ENCODE measurements at places on chromosomes 11 and 22.

DNA sequence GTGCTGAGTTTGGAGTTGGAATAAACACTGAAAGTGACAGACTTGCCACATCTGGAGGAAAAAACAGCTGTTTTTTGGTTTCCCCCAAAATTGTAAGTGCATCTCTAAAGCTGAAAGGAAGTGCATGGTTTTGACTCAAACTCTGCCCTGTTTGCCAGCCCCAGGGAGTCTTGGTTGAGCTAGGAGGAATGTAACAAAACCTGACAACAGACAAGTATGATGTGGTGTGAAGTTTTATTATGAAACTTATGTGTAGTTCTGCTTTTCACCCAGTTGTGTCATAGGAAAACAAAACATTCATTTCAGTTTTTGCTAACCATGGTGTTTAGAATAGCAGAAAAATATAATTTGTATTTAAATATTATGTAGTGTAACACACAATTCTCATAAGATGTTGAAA is 31.7 kb upstream of the PDE3B start:
- no peak for DNase-seq

DNA sequence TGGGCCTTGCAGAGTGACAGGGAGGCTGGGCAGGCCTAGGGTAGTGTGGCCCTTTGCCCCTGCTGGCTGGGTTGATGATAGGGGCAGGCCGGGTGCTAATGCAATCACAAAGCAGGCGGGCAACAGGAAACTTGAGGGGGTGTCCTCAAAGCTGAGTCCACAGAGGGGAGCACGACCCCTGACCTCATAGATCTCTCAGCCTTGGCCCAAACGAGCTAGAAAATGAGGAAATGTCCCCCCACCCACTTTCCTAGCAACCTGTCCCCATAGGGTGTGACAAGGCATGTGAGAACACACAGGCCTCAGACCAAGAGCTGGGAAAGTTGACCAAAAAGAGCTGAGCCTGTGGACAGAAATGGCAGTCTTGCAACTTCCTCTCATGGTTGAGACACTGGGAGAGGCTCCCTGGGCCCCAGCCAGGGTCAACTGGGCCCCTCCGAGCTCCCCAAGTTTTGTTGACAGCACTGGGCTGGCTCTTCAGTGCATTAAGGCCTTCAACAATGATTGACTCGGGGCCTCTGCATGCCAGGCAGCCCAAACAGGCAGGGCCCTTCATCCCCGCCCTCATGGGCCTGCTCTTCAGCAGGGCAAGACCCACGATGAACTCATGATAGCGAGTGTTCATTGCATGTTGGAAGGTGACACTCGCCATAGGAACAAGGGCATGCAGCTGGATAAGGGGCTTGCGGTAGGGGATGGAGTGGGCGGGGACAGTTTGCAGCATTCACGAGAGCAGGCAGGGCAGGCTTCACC is 9.8 kb upstream of the SPI1 start:
- no peak for DNase-seq

DNA sequence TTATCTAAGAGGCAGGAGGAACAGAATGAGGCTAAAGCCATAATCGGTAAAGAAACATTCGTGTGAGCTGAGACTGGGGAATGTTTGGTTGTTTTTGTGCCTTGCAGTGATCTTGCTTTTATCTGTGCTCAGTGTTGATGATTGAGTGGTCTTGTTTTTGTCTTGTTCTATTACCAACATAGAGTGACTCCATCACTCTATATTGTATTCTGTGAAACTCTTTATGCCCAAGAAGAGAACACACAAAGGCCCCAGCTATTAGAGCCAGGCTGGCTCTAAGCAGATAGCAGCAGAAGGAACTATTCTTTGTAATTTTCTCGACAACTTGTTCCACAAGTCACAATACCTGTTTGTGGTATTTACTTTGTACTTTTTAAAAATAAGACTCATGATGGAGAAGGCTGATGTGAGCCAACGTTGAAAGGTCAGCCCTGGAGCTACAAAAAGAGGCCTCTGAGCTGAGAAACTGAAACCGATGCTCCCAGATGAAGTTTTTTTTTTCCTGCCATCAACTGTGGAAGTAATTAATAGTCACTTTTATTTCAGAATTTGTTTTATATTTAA is 68.4 kb downstream of the LARGE1 start:
- DNase-seq: no peak

- no peak for DNase-seq
Measured at GRCh38 chr11:120909676-120910416, 114.1 kb upstream of the TBCEL start.

DNA sequence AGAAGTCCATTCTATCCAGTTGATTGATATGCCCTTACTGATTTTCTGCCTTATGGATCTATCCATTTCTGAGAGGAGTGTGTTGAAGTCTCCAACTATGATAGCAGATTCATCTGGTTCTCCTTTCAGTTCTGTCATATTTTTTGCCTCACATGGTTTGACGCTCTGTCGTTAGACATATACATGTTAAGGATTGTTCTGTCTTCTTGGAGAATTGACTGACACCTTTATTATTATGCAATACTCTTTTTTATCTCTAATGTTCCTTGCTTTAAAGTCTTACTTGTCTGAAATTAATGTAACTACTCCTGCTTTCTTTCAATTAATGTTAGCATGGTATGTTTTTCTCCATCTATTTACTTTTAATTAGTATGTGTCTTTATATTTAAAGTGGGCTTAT is 12.1 kb upstream of the ARHGAP20 start:
- DNase-seq: no peak
